Testis (tissue), 5 donors: ENCODE measurements at places on chromosomes 12 and 14. TPM values are rescaled to one million over a fixed set of nuclear protein-coding genes. Genes with fewer than 3 reads are reported as not detected.

Gene GAPDH
- 1,928 TPM for total RNA-seq

Gene ACOT6
- 1.2 TPM for total RNA-seq

- no peaks in the 10 kb centered on the region for H3K36me3 ChIP-seq
- H3K27ac ChIP-seq, result no peak overlapping the region
- DNase-seq, result no peak
- peaks cover 11% of the 10 kb centered on the region for H3K4me1 ChIP-seq
- no peaks in the 10 kb centered on the region for H3K27me3 ChIP-seq
- H3K4me3 ChIP-seq, result no peak overlapping the region
These were observed 31.1 kb downstream of the NRDE2 start for GRCh38 chr14:90300611-90301047.

GRCh38 chr14:43786066-43786762, 720.9 kb downstream of the FSCB start:
- H3K27ac ChIP-seq, result no peak overlapping the region
- no peaks in the 10 kb centered on the region for H3K27me3 ChIP-seq
- H3K4me1 ChIP-seq, result no peaks in the 10 kb centered on the region
- DNase-seq, result no peak
- no peak overlapping the region for H3K4me3 ChIP-seq

GRCh38 chr14:78286210-78286609, 116.0 kb downstream of the NRXN3 start:
- H3K4me3 ChIP-seq, result no peak overlapping the region
- H3K27me3 ChIP-seq, result no peaks in the 10 kb centered on the region
- H3K36me3 ChIP-seq, result no peaks in the 10 kb centered on the region
- no peak for DNase-seq
- no peak overlapping the region for H3K27ac ChIP-seq
- no peaks in the 10 kb centered on the region for H3K4me1 ChIP-seq

DNA sequence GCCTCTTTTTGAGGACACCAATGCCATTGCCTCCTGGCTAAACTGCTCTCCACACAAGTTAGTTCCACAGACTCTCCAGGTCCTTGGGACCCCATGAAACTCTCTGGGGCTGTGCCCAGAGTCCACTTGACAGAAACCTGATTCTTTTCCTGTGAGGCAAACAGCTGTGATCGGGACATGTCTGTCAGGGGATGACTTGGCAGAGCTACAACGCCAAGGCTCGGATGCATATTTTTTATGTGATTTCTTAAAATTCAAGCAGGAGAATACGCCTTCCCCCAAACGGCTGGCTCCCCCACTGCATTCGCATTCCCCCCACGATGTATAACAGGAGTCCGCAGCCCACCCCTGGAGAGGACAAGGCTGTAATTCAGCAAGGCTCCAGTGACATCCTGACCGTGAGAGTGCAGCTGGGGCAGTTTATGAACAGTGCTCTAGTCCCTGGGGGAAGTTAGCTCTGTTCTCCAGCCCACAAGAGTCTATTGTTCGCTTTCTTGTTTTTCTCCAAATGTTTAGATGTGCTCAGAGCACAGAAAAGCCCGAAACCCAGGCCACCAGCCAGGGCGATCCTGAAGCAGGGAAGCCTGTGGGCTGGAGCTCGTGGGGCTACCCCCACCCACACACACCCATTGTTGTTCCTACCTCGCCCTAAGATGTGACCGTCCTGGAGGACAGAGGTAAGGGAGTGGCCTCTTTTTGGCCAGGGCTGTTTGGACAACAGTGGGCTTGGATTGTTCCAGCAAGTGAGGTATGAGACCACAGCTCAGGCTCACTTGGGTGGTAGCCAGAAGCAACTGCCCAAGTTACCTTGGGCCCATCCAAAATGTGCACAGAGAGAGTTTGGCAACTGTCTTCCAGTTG, 159.5 kb downstream of the ZFP36L1 start:
- no peaks in the 10 kb centered on the region for H3K36me3 ChIP-seq
- no peaks in the 10 kb centered on the region for H3K27me3 ChIP-seq
- no peak for DNase-seq
- H3K27ac ChIP-seq, result peak overlapping the region; percentile 81
- no peak overlapping the region for H3K4me3 ChIP-seq

DNA sequence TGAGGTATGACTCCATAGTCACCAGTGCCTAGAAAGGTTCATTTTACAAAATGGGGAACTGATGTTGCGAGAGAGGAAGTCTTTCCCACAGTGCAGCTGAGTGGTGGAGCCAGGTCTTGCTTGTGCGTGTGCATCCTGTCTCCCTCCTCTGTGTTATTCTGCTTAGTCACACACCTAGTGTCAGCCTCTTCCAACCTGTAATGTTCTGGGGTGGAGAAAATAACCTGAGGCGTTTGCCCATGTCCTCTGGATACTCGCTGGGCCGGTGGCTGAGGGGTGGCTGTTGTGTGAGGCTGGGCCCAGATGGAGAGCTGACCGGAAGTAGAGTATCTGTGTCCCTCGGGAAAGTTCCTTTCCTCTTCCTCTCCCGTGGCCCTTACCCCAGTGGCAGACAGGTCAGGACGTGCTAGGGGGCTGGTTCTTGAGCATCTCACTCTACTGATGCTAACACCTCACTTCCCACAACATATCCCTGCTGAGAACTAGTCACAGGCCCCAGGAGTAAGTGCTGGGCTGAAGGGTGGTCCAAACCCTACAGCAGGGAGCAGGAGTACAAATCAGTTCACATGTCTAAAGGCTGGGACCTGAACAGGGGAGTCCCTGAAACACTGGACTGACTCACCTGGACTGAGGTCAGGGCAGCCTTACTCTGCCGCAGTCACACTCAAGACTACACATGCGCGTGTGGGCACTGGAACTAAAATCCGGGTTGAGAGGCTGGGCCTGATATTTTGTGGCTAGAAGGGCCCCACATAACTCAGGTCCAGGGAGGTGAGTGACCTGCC, 7.0 kb downstream of the MLF2 start:
- no peaks in the 10 kb centered on the region for H3K4me1 ChIP-seq
- H3K4me3 ChIP-seq, result no peak overlapping the region
- DNase-seq, result no peak
- no peaks in the 10 kb centered on the region for H3K36me3 ChIP-seq
- H3K27me3 ChIP-seq, result no peaks in the 10 kb centered on the region

DNA sequence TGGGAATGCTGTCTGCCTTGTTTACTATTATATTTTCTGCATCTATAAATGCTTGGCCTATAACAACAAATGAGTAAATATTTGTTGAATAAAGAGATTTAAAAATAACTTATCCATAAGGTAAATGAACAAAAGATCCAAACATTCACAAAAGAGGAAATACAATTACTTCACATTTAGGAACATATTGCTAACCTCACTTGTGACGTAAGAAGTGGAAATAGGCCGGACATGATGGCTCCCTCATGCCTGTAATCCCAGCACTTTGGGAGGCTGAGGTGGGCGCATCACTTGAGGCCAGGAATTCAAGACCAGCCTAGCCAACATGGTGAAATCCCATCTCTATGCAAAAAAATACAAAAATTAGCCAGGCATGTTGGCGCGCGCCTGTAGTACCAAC, 25.7 kb upstream of the CKAP4 start:
- DNase-seq, result no peak
- H3K4me1 ChIP-seq, result no peaks in the 10 kb centered on the region
- no peak overlapping the region for H3K27ac ChIP-seq

- H3K36me3 ChIP-seq, result no peaks in the 10 kb centered on the region
- H3K4me3 ChIP-seq, result no peak overlapping the region
- no peak for DNase-seq
- peaks cover 15% of the 10 kb centered on the region for H3K4me1 ChIP-seq
These were observed 1.1 kb downstream of the C14orf93 start for GRCh38 chr14:23008831-23009230.

- no peaks in the 10 kb centered on the region for H3K27me3 ChIP-seq
- DNase-seq, result peak; percentile 68
- H3K36me3 ChIP-seq, result no peaks in the 10 kb centered on the region
- H3K27ac ChIP-seq, result no peak overlapping the region
These were observed 30.7 kb downstream of the DAD1 start for GRCh38 chr14:22558221-22558913.

DNA sequence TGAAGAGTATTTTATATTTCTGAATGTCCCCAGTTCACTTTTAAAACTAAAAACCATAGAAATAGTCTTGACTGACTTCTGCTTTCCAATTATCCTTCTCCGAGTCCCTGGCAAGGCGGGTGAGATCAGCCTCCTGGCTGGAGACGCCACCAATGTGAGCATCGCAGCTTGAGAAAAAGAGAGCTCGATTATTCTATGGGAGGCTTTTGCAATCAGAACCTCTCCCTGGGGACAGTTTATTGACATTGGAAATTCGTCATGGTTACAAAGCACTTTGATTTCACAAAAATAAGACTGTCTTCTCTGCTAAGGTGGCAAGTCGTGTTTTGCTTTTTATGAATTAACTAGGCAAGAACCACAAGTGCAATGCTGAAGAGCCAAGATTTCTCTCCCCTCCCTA, 23.6 kb upstream of the GPHB5 start:
- no peak overlapping the region for H3K27ac ChIP-seq
- no peaks in the 10 kb centered on the region for H3K27me3 ChIP-seq
- no peaks in the 10 kb centered on the region for H3K36me3 ChIP-seq
- H3K4me3 ChIP-seq, result no peak overlapping the region

- no peak overlapping the region for H3K27ac ChIP-seq
- no peaks in the 10 kb centered on the region for H3K4me1 ChIP-seq
- no peaks in the 10 kb centered on the region for H3K36me3 ChIP-seq
- DNase-seq, result no peak
These were observed 98.7 kb downstream of the HECTD4 start for GRCh38 chr12:112283546-112283945.

DNA sequence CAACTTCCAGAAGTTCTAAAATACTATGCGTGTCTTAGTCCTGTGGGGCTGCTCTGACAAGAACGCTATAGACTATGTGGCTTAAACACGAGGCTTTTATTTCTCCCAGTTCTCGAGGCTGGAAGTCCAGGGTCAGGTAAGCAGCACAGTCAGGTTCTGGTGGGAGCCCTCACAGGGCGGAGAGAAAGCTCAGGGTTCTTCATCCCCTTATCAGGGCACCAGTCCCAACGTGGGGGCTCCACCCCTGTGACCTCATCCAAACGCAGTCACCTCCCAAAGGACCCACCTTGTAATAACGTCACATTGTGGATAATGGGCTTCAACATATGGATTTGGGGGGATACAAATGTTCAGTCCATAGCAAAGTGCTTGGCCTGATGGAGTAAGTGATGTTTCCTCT, 37.1 kb upstream of the TC2N start:
- H3K4me1 ChIP-seq, result peaks cover 38% of the 10 kb centered on the region
- no peaks in the 10 kb centered on the region for H3K27me3 ChIP-seq
- no peaks in the 10 kb centered on the region for H3K36me3 ChIP-seq
- no peak overlapping the region for H3K4me3 ChIP-seq
- DNase-seq, result no peak
- peak overlapping the region; percentile 82 for H3K27ac ChIP-seq

DNA sequence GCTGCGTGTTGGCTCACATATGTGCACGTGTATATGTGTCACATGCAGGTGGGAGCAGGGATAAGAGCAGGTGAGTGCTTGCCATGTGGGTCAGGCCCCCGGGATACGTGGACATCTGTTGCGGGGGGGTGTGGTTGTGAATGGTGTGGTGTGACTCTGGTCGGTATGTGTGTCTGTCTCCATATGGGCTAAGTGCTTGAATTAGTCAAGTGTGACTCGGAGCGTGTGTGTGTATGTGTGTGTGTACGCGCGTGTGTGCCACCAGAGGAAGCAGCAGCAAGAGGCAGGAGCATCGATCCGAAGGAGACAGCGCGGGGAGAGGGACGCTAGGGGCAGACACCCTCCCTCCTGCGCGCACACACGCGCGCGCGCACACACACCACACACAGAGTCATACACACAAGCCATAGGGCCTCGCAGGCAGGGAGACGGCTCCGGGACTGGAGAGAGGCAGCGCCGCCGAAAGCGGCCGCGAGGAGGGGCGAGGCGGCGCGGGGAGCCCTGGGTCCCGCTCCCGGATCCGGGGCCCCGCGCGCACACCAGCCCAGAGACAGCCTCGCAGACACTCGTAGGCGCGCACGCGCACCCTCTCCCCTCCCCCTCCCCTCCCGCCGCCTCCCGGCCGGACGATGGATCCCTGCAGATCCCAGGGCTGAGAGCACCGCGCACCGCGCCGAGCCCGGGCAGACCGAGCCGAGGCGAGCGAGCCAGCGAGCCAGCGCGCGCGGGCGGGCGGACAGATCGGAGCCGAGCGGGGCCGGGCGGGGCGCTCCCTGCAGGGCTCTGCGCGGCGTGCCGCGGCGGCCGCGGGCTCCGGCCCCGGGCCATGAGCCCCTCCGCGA, at the start of gene ASIC1:
ASIC1 (plus strand) TSS at position 597 of the 842 bp plus-strand sequence. CDS start 1,171 bp downstream, outside the sequence.
- H3K36me3 ChIP-seq, result no peaks in the 10 kb centered on the region
- peak within 1 kb of the TSS; percentile 47 for H3K4me3 ChIP-seq
- no peaks in the 10 kb centered on the region for H3K27me3 ChIP-seq
- peak; percentile 79 for DNase-seq
- no peak within 1 kb of the TSS for H3K27ac ChIP-seq

GRCh38 chr12:60194678-60195077, 598.8 kb downstream of the SLC16A7 start:
- H3K4me1 ChIP-seq, result no peaks in the 10 kb centered on the region
- no peak overlapping the region for H3K4me3 ChIP-seq
- no peaks in the 10 kb centered on the region for H3K36me3 ChIP-seq
- no peak overlapping the region for H3K27ac ChIP-seq

- DNase-seq, result no peak
- H3K27ac ChIP-seq, result no peak overlapping the region
- no peak overlapping the region for H3K4me3 ChIP-seq
- peaks cover 6% of the 10 kb centered on the region for H3K4me1 ChIP-seq
These were observed 171.8 kb upstream of the KRR1 start for GRCh38 chr12:75683220-75683619.

DNA sequence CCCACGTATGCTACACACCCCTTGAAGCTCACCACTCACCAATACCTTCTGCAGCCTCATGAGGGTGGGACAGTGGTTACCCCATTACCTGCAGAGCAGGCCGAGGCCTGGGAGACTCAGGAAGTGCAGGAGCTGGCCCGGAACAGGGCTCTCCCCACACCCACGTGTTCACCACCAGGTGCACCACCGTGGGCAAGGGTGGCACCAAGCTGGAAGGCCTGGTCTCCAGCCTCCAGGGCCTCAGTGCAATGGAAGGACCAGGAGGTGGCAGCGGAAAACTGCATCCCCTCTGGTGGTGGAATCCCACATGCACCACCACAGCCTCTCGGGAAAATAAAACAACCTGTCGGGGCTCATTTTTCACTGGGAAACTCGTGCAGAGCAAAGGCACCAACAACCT, 36.4 kb downstream of the ITPK1 start:
- H3K4me1 ChIP-seq, result no peaks in the 10 kb centered on the region
- H3K36me3 ChIP-seq, result no peaks in the 10 kb centered on the region
- no peak overlapping the region for H3K4me3 ChIP-seq
- no peak overlapping the region for H3K27ac ChIP-seq

DNA sequence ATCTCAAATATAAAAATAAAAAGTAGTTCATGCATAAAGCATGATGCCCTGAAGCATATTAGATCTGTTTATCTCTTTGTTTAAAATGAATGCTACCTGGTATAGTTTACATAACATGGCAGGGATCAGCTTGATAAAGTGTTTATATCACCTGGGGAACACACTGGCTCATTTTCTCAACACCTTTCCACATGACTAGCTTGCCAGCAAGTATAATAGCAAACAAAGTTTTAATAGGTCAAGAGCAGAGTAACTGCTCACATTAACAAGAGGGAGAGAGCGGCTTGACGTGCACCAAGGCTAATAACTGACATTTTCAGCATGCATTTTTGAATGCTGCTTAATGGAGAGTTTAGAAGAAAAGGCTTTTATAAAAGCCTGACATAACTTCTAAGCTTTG, 246.4 kb downstream of the EGLN3 start:
- no peaks in the 10 kb centered on the region for H3K27me3 ChIP-seq
- no peak for DNase-seq
- H3K4me3 ChIP-seq, result no peak overlapping the region
- H3K27ac ChIP-seq, result no peak overlapping the region
- no peaks in the 10 kb centered on the region for H3K36me3 ChIP-seq
